ENCODE measurements at places on chromosomes 16 and 17. TPM values are rescaled to one million over a fixed set of nuclear protein-coding genes. Genes with fewer than 3 reads are reported as not detected.

GRCh38 chr17:38730526-38731379 is 612 bp downstream of the CISD3 start:
- peak; percentile 59 for DNase-seq

DNA sequence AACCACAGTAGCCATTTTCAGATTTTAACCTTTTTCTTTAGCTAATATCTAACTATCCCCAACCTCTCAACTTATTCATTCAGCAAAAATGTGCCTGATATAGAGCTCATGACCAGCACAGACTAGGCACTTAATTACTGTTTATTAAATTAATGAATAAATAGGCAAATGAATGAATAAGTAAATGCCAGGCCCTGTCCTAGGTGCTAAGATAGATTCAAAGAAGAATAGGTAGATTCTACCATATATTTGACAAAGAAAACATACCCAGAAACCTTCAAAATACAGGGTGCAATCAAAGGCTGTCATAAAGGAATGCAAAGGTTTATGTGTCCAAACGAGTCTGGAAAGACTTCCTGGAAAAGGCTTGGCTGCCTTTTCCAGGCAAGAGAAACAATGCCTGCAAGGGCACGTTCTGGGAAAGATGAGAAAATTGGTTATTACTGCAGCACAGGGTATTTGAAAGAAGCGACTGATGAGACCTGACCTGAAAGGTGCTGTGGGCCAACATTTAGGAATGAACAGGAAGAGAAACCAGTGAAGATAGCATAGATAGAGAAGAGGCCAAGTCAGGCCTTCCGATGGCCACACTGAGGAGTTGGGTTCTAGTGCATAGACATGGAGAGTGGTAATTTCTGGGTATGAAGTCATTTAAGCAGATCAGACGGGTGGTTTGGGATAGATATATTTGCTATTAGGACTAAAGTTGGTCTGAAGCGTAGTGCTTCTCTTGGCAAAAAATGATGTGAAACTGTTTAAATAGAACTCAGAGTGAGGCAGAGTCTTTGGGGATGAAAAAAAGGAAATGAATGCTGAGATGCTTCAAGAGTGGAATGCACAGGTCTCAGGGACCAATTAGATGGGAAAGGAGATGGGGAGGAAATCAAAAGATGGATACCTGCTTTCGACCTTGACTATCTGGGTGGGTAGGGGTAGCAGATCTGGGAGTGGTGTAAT is 11.4 kb upstream of the CCL2 start:
- DNase-seq: no peak

GRCh38 chr17:28130472-28130871 is 88.0 kb downstream of the NLK start:
- no peak for DNase-seq

GRCh38 chr16:13909872-13910303 is 10.1 kb upstream of the ERCC4 start:
- peak; percentile 88 for DNase-seq

The SEPTIN12 gene
- total RNA-seq: not detected

The LRRC36 gene
- total RNA-seq: 0.41 TPM

The TMEM101 gene
- total RNA-seq: 45.3 TPM

DNA sequence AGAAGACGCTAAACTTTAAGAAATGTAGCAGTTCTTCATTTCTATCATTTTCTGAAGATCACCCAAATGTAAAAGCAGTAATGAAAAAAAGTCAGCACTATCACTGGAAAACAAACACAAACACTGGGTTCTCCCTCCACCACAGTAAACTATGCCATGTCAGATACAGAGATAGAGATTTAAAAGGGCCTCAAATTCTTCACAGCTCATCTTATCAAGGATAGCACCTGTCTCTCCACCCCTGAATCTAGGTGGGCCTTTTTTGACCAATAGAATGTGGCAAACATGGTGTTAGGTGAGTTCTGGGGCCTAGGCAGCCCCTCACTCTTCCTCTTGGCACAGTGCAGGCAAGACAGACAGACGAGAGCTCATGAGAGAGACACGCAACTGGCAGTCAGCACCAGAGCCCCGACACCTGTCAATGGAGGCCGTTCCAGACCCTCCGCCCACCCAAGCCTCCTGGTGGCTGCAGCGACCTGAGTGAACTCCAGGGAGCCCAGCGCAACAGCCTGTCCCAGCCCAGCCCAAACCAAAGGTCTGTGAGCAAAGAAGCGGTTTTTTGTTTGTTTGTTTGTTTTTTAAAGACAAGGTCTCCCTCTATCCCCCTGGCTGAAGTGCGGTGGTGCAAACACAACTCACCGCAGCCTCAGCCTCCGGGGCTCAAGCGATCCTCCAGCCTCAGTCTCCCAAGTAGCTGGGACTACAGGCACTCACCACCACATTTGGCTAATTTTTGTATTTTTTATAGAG is 79.8 kb downstream of the TBC1D16 start:
- no peak for DNase-seq

The USP31 gene
- total RNA-seq: 25.3 TPM

The SMIM36 gene
- total RNA-seq: not detected

DNA sequence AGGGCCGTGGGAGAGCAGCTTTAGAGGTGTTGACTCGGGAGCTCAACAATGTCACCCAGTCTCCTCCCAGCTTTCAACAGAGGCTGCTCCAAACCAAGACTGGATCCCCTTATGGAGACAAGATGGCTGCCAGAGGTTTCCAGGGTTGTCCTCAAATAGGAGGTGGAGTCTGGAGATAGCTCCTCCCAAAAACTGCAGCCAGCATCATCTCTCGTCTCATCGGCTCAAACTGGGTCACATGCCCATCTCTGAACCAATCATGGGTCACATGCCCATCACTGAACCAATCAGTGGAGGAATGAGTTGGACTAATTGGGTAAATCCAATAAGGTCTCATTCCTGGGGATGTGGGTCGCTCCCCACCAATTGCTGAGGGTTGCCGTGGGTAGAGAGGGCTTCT is 41.1 kb upstream of the C16orf82 start:
- no peak for DNase-seq

DNA sequence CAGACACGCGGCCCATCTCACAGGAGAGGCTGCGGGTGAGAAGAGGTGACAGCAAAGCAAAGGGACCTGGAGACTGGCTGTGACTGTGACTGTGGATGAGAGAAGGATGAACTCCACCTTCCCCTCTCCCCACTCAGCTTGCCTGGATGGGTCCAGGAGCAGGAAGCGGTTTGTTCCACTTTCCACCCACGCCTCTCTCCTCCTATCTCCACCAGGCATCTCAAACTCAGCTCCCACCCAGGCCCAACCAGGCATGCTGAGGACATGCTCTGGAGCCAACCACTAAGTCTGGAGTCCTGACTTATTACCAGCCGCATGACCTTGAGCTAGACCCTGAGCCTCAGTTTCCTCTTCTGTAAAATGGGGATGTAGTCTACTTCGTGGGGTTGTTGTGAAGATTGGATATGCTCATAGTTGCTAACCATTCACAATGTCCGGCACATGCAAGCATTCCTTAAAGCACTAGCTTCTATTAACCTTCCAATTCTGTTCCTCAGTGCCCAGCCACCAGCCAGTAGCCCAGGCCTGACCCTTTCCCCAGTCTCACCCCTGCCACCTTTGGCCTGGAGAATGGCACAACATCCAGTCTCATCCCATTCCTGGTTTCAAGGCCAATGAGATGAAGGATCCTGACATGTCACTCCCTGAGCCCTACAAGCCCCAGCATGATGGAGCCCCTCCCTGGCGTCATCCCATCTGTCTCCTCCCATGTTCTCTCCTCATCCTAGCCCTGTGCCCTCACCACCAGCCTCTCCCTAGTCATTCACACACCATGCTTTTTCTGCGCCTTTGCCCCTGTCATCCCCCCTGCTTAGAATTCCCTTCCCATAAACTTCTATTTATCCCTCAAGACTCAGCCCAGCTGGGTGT is 2.3 kb downstream of the GAS2L2 start:
- DNase-seq: no peak

The TMEM220 gene
- 3.8 TPM for total RNA-seq

The FMNL1 gene
- 8.2 TPM for total RNA-seq

The ITGB3 gene
- total RNA-seq: 16.8 TPM

The PROCA1 gene
- total RNA-seq: 0.21 TPM

GRCh38 chr16:55120408-55120807 is 189.7 kb downstream of the IRX5 start:
- DNase-seq: peak; percentile 25

- no peak for DNase-seq
Measured at GRCh38 chr17:78766225-78766624, 15.8 kb downstream of the CYTH1 start.

DNA sequence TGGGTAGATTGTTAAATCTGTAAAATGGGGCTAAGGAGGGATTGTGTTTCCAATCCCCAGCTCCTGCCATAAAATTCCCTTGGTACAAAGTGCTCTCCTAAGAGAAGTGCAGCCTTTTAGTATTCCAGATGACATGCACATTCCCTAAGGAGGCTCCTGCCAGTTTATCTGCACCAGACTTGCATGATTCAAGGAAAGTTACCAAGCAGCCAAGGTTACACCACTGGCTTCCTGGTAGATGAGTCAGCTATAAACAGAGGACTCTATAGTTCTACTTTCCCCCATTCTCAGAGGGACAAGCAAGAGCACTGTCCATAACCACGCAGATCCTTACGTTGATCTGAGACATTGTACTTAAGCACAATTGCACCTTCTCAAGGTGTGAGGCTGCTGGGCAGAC is 1.9 kb downstream of the CALB2 start:
- DNase-seq: no peak

The KRTAP1-1 gene
- not detected for total RNA-seq

DNA sequence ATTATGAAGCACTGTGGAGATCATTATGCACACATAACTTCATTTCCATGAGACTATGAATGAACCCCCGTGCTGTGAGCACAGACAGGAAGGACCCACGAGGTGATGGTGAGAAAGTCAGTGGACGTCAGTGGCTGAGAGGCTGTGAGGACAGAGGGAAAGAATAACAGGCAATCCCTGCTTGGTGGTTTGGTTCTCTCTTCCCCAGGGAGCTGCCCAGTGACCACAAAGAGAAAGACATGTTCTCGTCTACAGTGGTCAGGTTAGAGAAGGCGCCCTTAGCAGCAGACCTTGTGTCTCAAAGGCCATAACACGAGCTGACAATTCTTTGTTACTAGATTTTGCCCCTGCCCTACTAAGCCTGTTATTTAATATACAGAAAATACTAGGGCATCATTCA is 609.2 kb downstream of the TOX3 start:
- DNase-seq: no peak

The AATK gene
- total RNA-seq: 11.1 TPM

DNA sequence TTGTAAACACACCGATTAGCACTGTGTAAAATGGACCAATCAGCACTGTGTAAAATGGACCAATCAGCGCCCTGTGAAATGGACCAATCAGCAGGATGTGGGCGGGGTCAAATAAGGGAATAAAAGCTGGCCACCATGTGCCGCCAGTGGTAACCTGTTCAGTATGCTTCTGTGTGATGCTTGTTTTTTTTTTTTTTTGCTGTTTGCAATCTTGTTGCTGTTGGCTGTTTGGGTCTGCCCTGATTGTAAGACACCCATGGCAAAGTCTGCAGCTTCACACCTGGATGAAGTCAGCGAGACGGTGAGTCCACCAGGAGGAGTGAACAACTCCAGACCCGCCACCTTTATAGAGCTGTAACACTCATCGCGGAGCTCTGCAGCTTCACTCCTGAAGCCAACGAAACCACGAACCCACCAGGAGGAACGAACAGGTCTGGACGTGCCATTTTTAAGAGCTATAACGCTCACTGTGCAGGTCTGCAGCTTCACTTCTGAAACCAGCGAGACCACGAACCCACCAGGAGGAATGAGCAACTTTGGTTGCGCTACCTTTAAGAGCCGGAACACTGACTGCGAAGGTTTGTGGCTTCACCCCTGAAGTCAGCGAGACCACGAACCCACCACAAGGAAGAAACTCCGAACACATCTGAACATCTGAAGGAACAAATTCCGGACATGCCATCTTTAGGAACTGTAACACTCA is 85.0 kb upstream of the MED9 start:
- DNase-seq: no peak
